ENCODE measurements at places on chromosomes 11 and 22.

DNA sequence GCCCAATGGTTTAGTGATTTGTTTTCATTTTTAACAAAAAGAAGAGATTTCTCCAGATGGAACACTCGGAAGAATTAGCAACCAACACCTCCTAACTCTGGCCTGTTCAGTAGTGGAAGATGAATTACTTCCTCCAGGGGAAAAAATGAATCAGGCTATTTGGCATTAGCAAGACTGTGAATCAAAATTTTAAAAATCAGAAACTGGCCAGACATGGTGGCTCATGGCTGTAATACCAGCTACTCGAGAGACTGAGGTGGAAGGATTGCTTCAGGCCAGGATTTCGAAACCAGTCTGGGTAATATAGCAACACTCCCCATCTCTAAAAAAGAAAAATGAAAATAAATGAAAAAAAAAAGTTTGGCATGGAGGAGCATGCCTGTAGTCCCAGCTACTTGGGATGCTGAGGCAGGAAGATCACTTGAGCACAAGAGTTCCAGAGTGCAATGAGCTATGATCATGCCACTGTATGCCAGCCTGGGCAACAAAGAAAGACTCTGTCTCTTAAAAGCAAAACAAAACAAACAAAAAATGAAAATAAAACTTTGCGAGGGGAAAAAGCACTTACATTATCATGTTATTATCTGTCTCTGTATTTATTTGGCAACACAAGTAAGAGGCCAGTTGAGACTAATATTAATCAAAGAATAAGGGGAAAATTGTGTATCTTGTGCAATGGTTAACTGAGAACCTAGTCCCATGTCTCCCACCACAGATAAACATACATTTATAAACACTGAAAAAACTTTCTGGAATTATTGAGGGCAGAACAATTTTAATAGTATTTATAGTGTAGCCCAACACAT, 796.3 kb upstream of the ANO3 start:
- no peak for DNase-seq

DNA sequence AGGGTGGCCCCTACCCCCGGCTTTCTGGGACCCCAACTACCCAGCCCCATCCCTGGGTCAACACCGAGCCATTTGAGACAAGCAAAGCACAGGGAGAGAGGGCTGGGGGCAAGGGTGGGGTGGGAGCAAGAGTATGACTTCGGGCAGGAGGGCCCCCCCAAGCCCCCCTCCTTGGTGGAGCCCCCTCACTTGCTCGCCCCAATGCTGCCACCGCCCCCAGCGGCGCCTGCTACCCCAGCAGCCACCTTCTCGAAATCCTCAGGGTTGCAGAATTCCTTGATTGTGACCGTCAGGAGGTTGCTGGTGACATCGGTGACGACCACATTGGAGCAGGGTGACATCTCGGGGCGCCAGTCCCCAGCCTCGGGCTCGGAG, 6.0 kb downstream of the CBX6 start:
- no peak for DNase-seq

DNA sequence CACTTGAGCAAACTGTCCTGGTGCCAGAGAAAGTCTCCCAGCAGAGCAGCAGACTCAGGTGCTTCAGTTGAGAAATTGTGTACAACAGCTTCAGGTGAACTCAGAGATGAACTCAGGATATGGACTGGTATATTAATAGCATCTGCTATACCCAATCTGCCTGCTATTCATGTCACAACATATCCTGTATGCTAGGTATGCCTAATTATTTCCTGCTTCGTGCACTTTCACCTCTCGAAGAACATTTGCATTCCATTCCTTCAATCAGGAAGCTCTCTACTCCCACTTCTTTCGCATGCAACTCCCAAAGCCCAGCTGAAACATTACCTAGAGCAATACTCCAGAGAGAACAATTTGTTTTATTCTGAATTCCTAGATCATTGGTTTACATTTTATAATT, 207.7 kb downstream of the KCNA4 start:
- no peak for DNase-seq

GRCh38 chr11:128738942-128739341, 45.1 kb downstream of the FLI1 start:
- no peak for DNase-seq

GRCh38 chr11:14638561-14638960, 5.0 kb upstream of the PDE3B start:
- DNase-seq, result peak; percentile 35

DNA sequence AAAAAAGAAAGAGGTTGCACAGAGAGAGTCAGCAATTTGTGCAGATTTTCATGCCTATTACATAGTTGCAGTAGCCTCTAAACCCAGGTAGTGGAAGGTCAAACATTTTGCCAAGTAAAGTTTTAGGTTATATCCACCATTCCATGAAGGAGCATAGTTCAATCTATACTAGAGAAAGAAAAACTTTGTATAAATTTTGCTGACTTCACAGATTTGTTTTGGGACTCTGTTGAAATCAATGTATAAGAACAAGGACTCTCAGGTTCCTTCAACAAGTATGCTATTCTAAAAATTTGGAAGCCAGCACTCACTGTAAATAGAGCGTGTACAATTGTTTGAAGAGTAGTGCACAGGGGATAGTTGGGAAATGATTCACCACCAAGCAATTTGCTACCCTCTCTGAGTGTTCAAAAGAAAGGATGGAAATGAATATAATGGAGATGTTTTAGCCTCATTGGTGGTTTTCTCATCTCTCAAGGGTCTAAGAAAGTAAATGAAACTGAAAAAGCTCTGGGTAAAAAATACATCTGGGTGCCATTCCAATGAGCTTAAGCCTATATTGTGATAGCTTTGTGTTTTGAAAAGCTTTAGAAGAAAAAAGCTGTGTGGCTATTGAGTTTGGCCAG, 508.4 kb upstream of the LUZP2 start:
- no peak for DNase-seq

GRCh38 chr11:128779036-128779435, 85.2 kb downstream of the FLI1 start:
- DNase-seq, result no peak

DNA sequence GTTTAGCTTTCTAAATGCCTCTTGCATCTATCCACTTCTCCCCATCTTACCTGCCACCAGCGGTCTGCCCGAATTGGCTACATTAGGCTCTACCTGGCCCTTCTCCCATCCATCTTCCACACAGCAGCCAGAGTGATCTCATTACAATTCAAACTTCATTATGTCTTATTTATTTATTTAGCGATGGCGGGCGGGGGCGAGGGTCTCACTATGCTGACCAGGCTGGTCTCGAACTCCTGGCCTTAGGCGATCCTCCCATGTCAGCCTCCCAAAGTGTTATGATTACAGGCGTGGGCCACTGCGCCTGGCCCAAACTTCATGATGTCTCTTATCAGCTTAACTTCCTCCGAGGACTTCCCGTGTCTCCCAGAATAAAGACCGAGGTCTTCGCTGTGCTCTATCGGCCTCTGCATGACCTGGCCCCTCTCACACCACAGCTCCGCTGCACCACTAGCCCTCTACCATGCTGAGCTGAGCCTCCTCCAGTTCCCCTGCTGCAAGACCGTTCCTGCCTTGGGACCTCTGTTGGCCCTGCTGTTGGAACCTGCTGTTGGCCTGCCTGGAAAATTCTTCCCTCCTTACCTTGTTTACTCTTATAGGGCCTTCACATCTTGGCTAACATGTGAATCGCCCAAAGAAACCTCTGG, 870 bp upstream of the CTTN start:
- DNase-seq, result no peak

DNA sequence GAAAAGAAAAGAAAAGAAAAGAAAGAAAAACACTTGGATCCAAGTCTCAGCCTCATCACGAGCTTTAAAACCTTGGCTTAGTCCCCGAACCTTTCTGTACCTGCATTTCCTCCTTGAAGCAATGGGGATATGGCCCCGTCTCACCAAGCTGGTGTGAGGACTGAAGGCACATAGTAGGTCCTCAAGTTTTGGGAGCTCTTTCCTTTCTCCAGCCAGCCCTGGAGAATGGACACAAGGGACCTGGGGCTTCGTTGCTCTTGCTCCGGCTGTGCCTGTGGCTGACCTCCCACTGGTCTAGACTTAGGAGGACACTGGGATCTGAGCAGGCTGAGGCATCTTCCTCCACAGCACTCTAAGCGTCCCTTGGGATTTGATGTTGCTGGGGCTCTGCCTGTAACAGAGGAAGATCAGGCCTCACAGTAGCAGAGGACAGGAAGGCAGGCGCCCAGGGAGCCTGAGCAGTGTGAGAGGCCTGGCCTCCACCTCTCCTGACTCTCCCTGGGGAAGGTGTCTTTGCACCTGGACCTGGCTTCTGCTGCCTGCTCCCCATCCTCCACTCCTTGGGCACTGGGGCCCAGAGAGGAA, 32.8 kb downstream of the KCNC1 start:
- DNase-seq, result no peak

DNA sequence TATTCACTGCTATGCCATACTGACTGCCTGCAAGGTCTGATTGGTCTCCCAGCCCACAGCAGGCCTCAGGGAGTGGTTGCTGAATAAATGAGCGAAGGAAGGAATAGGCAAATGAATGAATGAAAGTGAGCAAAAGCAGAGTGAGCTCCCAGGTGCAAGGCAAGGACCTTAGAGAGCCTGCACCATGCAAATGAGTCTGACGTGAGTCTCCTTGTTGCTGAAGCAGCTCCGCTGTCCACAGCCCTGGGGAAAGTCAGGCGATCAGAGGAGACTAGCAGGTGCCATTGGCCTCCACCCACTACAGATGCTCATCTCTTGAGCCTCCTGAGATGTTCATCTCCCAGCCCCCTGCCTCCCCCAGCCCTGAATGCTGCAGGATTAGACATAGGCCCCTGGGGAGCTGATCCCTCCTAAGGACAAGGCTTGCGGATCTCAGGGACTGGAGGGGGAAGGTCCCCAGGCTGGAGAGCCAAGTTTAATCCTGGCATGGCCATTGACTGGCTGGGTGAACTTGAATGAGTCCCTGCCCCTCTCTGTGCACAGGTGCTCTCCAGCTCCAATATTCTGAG, 22.1 kb downstream of the GDPD5 start:
- DNase-seq, result no peak

All from activated CD8-positive, alpha-beta T cell treated with anti-CD3 and anti-CD28 coated beads, Interleukin-2, amount 10 ng/mL, durations not matched to agents 7 days and 5 days (primary cell).